HCT116 (cell line): ENCODE measurements at places on chromosomes 3 and 15.

DNA sequence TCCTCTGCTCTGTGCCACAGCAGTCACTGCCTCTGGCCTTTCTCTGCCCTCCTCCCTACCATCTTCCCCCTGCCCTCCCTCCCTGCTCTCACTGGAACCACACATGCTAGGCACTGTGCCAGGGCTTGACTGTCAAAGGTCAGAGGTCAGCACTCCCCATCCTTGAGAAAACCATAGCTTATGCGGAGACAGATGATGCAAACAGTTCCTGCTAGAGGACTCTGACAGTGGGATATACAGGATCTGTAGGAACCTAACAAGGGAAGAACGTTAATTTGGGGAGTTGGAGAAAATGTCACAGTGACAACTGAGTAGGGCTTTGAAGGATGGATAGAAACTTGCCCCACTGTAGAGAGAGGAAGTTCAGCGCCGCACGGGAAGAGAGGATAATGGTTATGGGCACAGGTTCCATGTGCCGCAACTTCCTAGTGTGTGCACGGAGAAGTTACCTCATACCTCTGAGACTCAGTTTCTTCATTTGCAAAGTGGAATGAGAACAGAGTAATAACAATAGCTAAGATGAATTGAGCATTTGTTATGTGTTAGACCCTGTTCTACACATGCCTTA lies 29.3 kb upstream of the XYLB start:
- no peak for DNase-seq

DNA sequence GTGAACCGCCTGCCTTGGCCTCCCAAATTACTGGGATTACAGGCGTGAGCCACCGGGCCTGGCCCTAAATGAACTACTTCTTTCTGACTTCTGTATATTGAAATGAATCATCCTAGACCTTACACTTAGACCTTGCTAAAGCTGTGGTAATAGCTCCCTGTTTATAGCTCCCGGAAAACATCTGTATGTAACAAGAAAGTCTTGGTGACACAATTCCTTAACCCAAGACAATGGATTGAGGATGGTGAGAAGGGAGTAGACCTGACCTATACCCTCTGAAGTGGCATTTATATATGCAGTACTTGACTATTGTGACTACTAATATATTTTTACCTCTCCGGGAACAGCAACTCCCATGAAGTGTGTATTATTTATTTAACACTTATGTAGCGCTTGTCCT lies 48.0 kb upstream of the TBL1XR1 start:
- DNase-seq = no peak

DNA sequence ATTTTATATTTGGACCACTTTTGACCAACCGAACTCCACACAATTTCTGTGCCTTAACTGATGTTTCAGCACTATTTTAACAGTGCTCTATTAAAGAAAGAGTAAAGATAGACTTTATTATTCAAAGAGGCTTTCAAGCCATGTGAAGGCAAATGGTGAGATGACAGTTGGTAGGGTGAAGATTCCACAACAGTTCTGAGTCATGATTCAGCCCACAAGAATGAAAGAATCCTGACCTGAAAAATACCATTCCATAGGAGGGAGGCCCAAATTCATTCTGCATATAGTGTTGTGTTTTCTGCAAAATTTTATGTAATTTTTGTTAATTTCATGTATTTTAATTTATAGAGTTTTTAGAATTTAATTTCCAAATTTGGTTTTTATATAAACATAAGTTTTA lies 135.6 kb upstream of the STAC start:
- DNase-seq = no peak

DNA sequence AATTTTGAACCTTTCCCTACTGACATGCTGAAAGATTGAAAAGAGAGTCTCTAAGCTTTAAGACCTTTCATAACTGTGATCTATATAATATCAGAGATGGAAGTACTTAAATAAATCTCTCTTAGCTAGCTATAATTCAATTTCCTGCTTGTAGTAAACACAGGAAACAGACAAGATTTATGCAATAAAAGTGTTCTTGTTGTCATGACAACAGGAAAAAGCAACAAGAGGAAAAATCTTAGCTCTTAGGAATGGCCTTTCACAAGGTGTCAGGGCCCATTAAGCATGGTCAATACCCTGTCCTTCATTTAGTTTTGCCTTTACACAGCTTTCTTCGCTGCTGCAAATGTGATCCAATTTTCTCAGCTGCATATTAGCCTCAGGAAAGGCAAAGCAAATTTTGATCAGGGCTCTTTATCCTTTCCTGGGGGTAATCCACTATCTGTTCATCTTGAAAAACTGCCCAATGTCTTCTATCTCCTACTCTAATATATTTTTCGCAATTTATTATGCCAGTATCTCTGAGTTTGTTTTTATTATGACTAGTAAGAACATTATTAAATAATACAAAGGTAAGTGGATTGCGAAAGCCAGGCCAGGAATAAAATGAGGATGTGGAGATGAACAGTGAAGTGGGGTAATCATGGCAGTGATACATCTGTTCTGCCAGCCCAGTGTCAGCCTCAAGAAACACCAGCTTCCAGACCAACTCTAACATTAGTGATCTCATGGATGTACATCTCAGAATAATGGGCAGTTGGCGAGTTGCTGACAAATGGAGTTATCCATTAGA lies 28.7 kb downstream of the SIDT1 start:
- DNase-seq = no peak

DNA sequence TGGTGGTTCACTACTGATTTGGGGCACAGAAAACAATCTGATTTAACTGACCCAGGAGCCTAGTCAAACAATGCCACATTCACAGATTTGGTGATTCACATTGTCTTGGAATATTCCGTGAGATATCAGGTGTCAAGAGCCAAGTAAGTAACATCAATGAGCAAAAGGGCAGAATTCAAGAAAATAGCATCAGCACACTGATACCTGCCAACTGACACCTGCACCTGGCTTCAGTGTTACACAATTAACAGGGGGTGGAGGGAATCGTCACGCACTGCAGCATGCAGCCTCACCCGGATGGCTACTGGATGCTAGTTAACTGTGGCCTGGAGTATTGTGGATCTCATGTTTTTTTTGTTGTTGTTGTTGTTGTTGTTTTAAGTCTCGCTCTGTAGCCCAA lies 17.6 kb downstream of the CCNL1 start:
- no peak for DNase-seq

GRCh38 chr3:37765591-37766488 lies 95.8 kb upstream of the CTDSPL start:
- no peak for DNase-seq

DNA sequence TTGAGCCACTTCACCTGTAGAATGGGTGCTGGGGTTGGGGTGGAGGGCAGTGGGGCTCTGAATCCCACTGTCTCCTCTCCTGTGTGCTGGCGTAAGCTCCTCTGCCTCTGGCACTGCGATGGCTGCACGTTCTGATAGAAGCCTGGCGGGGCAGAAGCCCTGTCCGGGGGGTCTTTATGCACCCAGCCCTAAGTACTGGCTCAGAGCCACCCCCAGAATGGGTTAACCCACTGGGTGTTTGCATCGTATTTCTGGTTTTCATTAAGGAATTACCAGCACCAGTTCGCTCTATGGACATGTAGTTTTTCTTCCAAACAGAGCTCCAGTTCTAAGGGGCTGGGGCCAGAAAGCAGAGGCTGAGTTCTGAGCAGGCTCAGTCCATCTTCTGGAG lies 37.7 kb upstream of the CDCP1 start:
- DNase-seq = no peak

GRCh38 chr15:35560870-35561269 lies 14.9 kb upstream of the DPH6 start:
- DNase-seq = no peak

- no peak for DNase-seq
These were observed 152.9 kb downstream of the MECOM start for GRCh38 chr3:169510693-169511010.

GRCh38 chr3:39808467-39809180 lies 785 bp upstream of the MYRIP start:
- DNase-seq = no peak

DNA sequence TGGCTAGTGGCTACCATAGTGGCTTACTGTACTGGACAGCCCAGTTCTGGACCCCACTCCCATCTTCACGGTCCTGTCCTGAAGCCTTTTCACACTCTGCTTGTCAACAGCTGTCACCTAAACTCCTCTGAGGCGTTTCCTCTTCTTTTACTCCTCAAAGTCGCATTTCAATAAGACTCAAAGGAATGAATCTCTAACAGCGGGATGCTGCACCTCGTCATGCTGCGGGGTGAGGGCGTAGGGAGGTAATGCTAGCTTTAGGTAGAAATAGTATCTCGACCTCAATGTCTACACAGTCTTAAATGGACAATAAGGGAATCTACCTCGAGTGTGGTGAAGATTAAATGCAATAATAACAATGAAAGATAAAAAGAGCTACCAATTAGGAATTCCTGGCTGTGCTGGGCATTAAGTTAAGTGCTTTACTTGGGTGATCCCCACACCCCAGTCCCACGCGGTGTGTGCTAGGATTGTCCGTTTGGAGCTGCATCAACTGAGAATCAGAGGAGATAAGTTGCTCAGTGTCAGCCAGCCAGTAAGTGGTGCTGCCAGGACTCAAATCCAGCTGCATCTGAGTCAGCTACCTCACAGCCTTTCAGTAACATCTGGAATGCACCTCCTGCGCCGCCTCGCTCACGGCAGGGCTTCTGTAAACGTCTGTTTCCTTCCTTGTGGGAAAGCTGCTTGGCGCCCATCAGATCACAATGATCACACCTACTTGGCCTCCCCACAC lies 14.0 kb downstream of the PLA2G4D start:
- DNase-seq = no peak

DNA sequence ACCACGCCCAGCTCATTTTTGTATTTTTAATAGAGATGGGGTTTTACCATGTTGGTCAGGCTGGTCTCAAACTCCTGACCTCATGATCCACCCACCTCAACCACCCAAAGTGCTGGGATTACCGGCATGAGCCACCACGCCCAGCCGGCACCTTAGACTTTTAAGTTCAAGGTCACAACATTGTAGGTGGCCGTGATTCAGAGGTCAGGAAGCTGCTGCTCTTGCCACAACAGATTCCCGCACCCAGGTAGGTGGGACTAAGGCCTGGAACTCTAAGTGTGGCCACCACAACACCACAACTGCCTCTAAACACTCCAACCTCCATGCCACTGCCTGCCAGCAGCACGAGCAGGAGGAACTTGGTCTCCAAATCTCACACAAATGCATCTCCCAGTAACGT lies 196.8 kb downstream of the STT3B start:
- DNase-seq = no peak

DNA sequence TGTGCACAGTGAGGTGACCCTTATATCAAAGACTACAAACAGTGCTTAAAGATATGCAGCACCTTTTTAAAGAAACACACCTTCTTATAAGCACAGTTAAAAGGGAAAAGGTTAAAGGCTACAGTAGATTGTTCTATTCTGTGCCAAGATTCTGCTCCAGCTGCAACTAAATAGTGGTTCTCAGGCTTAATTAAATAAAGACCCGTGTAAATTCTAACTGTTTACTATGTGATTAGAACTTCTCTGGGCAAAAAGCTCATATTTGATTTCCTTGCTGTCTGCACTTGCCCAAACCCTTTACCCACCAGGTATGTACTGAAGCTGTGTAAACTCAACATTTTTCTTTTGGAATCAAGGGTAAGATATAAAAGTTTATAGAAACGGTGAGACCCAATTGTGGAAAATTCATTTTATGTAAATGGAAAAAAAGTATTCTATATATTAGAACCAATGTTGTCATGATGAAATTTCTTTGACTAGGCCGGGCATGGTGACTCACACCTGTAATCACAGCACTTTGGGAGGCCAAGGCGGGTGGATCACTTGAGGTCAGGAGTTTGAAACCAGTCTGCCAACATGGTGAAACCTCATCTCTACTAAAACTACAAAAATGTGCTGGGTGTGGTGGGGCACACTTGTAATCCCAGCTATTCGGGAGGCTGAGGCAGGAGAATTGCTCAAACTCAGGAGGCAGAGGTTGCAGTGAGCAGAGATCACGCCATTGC lies 230.6 kb downstream of the MECOM start:
- no peak for DNase-seq

DNA sequence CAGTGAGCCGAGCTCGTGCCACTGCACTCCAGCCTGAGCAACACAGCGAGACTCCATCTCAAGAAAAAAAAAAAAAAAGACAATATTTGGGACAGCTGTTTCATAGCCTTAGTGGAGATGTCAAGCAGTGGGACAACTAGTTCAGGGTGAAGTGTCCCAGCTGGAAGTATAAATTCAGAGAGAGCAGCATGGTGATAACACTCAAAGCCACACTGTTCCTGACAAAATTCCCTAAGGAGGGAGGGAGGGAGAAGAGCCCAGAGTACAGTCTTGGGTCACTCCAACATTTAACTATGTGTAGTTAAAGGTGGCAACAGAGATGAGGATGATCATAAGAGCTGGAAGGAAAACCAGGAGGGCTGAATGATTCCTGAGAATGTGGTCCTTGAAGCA lies 21.1 kb upstream of the IP6K2 start:
- DNase-seq = no peak

DNA sequence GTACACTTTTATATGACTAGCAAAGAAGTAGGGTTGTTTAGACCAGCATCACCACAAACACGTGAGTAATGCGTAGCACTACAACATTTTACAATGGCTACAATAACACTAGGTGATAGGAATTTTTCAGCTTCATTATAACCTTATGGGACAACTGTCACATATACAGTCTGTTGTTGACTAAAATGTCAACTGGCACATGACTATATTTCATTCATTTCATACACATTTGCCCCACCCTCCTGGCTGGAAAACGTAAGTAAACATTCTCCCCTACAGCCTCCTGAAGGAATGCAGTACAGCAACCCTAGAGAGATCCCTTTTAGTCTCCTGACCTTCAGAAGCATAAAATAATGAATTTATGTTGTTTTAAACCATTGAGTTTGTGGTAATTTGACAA lies 16.2 kb downstream of the RIOX2 start:
- no peak for DNase-seq

DNA sequence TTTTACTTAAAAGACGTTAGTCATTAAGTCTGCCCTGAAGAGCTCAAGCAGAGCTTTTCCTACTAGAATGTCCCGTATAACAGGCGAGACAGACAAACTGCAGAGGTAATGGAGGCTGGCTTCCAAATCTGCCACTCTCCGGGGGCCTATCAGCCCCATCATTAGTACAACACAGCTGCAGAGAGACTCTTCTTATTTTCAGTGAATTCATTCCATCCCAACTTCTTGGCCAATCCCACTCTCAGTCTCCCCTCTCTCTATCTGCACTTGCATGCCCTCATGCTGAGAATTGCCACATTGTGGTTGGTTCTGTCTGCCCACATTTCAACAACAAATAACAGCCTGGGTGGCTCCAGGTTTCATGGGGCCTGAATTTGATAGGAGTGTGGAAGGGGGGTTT lies 412.7 kb downstream of the ERC2 start:
- DNase-seq = no peak

DNA sequence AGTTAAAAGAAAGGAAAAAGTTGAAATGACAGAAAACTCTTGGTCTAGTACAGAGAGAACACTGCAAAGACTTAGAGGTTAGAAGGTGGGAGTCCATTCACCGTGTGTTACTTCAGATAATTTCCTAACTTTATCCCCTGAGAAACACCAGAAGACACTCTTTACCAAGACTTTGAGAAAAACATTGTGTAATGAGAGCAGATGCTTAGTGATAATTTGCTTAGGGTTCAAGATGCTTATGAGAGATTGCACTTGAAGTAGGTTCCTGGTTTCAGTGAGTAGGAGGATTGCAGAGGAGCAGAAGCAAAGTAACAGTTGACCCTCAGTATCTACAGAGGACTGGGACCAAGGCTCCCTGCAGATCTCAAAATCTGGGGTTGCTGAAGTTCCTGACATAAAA lies 594.1 kb downstream of the NR2F2 start:
- no peak for DNase-seq
